Stimulated activated CD8-positive, alpha-beta memory T cell treated with anti-CD3 and anti-CD28 coated beads, Interleukin-2, amount 100 ng/mL, for 1 hour (primary cell): ENCODE measurements at places on chromosomes 11 and 22.

- no peak for DNase-seq
Measured at GRCh38 chr11:14386895-14387480, 28.0 kb upstream of the RRAS2 start.

DNA sequence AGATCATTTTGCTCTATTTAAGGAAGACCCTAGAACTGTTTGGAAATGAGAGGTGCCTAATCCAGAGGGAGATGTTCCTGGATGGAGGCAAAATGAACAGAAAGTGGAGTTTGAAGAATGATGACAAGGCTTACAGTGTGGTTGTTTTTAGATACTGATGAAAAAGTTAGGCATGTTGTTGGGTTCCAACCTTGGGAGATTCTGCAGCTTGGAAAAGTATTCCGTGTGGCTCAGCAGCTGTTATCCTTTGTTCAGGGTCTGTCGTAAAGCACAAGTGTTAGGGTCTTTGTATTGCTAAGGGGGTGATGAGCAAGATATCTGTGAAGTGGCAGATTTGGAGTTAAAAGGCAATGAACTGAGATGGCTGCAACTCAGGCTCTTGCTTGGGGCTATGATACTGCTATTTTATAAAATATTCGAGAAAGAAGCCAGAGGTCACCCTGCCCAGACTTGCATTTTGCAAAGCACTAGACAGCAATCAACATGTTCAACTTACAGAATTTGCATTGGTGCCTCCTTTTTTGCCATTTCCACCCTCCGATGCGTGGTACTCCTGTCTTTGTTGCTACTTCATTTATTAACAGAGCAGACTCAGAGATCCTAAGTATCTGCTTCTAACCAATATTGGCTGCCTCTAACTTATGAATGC, 45.3 kb upstream of the POGLUT3 start:
- DNase-seq: no peak

GRCh38 chr11:6604081-6604626, 580 bp downstream of the ILK start:
- no peak for DNase-seq

DNA sequence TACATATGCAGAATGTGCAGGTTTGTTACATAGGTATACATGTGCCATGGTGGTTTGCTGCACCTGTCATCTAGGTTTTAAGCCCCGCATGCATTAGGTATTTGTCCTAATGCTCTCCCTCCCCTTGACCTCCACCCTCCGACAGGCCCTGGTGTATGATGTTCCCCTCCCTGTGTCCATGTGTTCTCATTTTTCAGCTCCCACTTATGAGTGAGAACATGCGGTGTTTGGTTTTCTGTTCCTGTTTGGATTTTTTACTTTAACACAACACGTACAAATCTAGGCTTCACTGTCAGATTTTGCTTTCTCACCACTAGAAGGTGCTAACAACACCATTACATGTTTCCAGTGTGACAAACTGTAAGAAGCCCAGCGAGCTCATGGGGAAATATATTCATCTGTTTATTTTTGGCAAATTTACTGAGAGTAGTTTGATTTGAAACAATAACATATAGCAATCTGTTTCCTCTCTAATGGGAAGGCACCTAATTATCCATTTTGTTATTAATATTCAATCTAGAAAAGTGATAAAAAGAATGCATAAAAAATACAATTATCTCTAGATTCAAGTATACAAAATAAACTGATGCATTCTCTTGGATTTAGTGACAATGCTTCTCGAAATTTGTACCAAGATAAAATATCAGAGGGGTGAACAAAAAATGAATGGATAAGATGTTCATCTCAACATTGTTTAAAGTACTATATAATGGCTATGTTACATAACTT, 23.2 kb upstream of the BIRC3 start:
- no peak for DNase-seq
